Uterus (tissue), 4 donors: ENCODE measurements at places on chromosomes 16 and 17. TPM values are rescaled to one million over a fixed set of nuclear protein-coding genes. Genes with fewer than 3 reads are reported as not detected.

The MT3 gene
- not detected for total RNA-seq

The NOD2 gene
- 5.6 TPM for total RNA-seq

The CES1 gene
- total RNA-seq = 26.9 TPM

The SLFN12 gene
- total RNA-seq = 60.4 TPM

The ELOB gene
- total RNA-seq = 524 TPM

The ARL16 gene
- total RNA-seq = 31.1 TPM

The CEP295NL gene
- total RNA-seq = 3.8 TPM

The SHBG gene
- not detected for total RNA-seq

The CASKIN1 gene
- 2.7 TPM for total RNA-seq

The SYCE1L gene
- not detected for total RNA-seq

The NEURL4 gene
- 12.4 TPM for total RNA-seq

The KRT9 gene
- not detected for total RNA-seq

The CDR2L gene
- 5.4 TPM for total RNA-seq

The MNT gene
- 32.6 TPM for total RNA-seq

The WFDC1 gene
- total RNA-seq = 6.8 TPM

The ADAD2 gene
- 1.0 TPM for total RNA-seq

The OTOP2 gene
- total RNA-seq = not detected

The MIEN1 gene
- 4.9 TPM for total RNA-seq

The SETD1A gene
- total RNA-seq = 3.6 TPM

The C16orf74 gene
- total RNA-seq = 6.4 TPM

The ATMIN gene
- total RNA-seq = 51.8 TPM

The SOST gene
- not detected for total RNA-seq

The NAGS gene
- total RNA-seq = 9.7 TPM

The SCIMP gene
- 0.91 TPM for total RNA-seq

The NXPH3 gene
- total RNA-seq = 11.5 TPM

The KRT33A gene
- not detected for total RNA-seq

The CUEDC1 gene
- total RNA-seq = 7.9 TPM

The TP53TG3B gene
- total RNA-seq = not detected

The HSD17B2 gene
- total RNA-seq = not detected

The ASGR2 gene
- total RNA-seq = not detected

The FAM83G gene
- 10.7 TPM for total RNA-seq

The SRRM2 gene
- total RNA-seq = 125 TPM

The OR1A1 gene
- not detected for total RNA-seq

The HS3ST3A1 gene
- total RNA-seq = 7.7 TPM

The ASIC2 gene
- total RNA-seq = 1.2 TPM

The ERBB2 gene
- total RNA-seq = 11.8 TPM

The KRTAP3-1 gene
- total RNA-seq = not detected

The KCNJ18 gene
- not detected for total RNA-seq

The TRIM47 gene
- total RNA-seq = 23.4 TPM

The CCDC154 gene
- not detected for total RNA-seq

The TMIGD1 gene
- not detected for total RNA-seq

The TBC1D28 gene
- not detected for total RNA-seq

The NEUROD2 gene
- not detected for total RNA-seq

The AURKB gene
- not detected for total RNA-seq

The FNDC8 gene
- not detected for total RNA-seq

The CCDC144A gene
- total RNA-seq = 27.3 TPM

The GNAO1 gene
- 7.2 TPM for total RNA-seq

The DLG4 gene
- 42.4 TPM for total RNA-seq

The PHKG2 gene
- total RNA-seq = 44.7 TPM

The BEAN1 gene
- total RNA-seq = not detected

The MPRIP gene
- total RNA-seq = 407 TPM

The TBC1D3I gene
- total RNA-seq = 0.85 TPM

The HS3ST3B1 gene
- 3.1 TPM for total RNA-seq

The DOC2A gene
- 1.8 TPM for total RNA-seq

The TMC8 gene
- total RNA-seq = 20.1 TPM

The USB1 gene
- total RNA-seq = 2.0 TPM

The IGF2BP1 gene
- not detected for total RNA-seq

The CD68 gene
- total RNA-seq = 4.4 TPM
